ENCODE measurements at places on chromosomes 7 and 10.

- no peak for DNase-seq
Measured at GRCh38 chr10:23525406-23525805, 86.5 kb downstream of the OTUD1 start.

- DNase-seq = no peak
Measured at GRCh38 chr7:68893411-68893810, 704.9 kb upstream of the AUTS2 start.

GRCh38 chr10:133523631-133524203, 3.4 kb upstream of the CYP2E1 start:
- no peak for DNase-seq

GRCh38 chr10:112858986-112859651, 90.9 kb upstream of the TCF7L2 start:
- no peak for DNase-seq

DNA sequence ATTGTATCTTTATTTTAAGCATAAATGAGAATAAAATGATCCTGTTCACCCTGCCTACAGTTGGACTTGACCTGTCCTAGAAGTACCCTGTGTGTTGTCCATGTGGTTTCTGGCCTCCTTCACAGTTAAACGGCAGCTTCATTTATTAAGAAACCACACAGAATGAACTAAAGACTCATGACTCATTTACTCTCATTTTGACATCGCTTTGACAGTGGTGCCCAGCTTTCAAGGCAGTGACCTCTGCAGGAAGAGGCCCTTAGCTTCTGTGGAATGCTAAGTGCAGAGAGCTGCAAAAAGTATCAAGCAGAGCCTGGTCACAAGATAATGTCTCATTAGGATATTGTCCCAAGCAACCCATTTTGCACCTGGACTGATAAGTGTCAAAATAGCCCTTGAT, 93.4 kb downstream of the AVL9 start:
- DNase-seq = no peak

- DNase-seq = no peak
Measured at GRCh38 chr10:62047960-62048383, 146.5 kb downstream of the ARID5B start.

DNA sequence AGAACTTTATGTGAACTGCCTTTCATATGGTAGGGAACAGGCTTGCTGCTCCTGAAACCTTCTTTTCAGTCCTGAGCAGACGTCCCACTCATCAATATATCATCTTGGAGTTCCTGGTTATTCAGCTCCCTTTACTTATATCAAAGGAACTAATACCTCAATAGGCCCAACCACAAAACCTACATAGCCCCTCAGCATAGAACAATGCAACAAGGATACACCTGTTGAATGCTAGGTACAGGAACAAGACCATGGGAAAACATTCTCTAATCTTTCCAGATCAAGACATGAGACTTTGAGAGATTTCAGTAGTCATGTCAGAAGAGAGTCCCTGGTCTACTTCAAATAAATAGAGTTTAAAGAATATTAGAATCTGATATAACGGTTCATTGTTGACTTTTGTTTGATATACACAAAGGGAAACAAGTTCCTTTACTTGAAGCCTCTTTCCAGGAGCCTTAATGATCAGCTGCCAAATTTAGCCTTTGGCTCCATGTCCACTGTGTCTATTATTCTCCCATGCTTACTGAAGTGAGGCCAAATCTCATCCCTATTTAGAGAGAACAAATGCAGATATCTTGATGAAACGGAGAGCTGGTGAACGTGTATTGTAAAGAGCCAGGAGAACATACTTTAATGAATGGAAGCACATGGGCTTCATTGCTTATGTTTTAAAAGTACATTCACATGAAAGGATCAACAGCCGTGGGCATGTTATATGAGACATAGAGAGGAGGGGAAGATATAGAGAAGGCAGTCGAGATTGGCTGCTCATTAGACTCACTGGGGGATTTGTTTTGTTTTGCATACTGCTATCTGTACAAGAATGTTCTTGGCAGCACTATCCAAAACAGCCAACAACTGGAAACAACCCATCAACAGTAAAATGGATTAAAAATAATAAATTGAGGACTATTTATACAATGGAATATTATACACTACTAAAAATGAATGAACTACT, 9.5 kb downstream of the RHOBTB1 start:
- no peak for DNase-seq

DNA sequence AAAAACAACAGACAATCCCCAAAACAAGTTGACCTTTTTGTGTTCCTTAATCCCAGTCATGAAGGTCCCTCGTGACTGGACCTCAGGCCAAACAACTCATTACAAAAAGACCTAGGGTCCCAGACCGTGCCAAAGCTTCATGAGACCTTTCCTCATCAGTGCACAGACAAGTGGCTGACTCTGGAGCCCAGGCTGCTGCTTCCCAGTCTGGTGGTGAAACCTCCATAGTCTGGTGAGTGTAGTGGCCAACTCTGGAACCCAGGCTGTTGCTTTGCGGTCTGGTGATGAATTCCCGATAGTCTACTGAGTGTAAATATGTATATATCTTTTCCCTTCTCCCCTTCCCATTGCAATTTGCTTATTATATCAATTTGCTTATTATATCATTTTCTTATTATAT, 22.1 kb upstream of the SLC18A3 start:
- no peak for DNase-seq

- no peak for DNase-seq
Measured at GRCh38 chr10:14667280-14667679, 107.4 kb downstream of the FAM107B start.

DNA sequence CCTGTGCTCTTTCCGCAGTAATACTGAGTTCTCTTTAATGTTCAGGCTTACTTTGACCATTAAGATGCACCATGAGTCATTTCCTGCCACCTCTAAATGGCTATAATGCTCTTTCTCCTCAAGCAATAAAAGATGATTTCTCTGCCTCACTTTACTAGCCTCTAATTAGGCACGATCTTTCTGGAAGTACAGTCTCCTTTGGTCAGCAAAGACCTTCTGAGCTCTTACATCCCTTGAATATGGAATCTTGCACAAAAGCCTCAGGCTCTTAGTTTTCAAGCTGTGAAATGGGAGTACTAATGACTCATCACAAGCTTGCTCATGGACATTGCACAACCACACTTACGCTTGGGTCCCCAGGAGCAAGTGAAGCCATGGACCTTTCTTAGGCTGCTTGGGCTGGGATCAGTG, 85.9 kb downstream of the FRMD4A start:
- DNase-seq = no peak

DNA sequence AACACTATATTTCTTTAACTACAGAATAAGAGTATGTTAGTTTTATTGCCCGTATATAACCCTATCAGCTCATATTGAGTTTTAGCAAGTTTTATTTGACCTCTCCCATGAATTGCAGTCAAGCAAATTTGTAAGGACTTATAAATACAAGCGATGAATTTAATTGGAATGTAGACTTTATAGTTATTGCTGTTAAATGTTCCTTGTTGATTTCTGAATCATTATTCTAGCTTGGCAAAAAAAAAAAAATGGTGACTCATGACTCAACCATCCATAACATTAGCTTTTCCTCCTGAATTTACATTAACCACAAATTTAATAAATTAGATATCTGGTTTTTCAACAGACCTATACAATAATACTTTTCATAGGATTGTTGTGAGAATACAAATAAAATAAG, 334.0 kb upstream of the LRRTM3 start:
- no peak for DNase-seq

- DNase-seq = no peak
Measured at GRCh38 chr7:924541-925231, 29.8 kb downstream of the ADAP1 start.

GRCh38 chr10:59434463-59435321, 72.3 kb upstream of the FAM13C start:
- DNase-seq = no peak

GRCh38 chr10:5522913-5523560, 1.7 kb upstream of the CALML3 start:
- no peak for DNase-seq

DNA sequence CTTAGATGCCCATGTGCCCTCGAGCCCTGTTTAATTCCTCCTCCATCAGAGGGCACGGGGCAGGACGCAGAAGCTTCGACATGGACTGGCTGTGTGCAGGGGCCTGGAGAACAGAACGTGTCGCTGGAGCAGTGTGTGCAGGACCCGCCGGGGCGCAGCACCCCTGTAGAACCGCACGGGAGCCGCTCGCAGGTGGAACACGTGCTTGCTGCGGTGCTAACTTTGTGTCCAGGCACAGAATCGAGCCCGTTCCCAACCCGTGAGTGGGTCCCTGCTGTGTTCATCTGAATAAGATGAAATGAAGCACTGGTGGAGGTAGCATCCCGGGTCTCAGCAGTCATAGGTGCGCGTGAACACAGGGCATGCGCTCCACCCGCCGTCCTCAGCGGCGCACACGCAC, 116.9 kb downstream of the WDR37 start:
- no peak for DNase-seq

GRCh38 chr10:49282879-49283341, 16.1 kb upstream of the C10orf71 start:
- no peak for DNase-seq

- no peak for DNase-seq
Measured at GRCh38 chr10:5461203-5461588, 38.2 kb downstream of the CALML5 start.

Data from thymus (tissue), 14 donors.